Tongue (tissue), 3 donors: ENCODE measurements at places on chromosomes 16 and 17.

DNA sequence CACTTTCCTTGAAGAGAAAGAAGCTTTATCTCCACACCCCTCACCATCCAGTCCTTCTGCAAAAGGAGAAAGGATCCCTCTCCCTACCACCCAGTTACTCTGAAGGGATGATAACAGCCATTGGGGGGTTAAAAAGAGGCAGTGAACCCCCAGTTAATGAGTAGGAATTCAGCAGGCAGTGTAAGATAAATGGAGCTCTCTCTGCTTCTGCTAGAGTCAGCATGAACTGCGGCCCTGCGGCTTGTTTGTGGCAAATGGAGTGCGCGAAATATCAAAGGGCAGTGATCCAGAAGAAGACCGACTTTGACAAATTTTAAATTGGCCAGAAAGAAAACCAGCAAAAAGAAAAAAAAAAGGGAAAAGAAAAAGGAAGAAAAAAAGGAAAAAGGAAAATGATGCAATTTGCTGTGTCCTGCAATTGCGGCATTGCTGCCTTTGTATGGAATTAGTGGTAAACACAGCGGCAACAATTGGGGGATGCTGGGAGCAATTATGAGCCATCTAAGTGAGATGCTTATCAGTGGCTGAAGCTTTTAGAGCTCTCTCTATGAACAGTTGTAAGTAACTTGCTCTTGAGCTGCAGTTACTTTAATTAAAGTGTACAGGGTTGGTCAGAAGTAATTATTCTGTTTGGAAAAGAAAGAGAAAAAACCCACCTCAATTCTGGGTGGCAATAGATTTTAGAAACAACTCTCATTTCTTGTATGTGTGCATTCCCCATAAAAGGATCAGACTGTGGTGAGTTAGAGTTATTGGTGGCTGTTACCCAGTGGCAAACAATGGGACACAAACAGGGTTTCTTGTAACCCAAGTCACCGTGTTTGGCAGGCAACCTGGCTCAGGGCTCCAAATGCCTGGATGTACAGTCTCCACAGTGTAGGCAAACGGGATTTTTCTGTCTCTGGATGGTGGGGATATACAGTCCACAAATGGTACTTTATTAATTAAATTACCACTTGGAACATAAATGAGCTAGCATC is 161.3 kb downstream of the AATF start:
- no peak for DNase-seq

DNA sequence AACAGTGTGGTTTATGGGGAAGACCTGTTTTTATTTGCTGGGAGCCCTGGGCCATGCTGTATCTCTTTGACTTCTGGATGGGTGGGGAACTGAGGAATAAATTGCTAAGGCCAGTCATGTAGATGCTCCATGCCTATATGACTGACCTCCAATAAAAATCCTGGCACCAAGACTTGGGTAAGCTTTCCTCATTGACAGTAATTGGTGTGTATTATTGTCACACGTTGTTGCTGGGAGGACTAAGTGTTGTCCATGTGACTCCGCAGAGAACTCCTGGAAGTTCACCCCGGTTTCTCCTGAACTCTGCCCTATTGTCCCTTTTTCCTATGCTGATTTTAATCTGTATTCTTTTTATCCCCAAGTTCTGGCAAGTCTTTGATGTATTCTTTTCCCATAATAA is 33.4 kb upstream of the USP22 start:
- DNase-seq = no peak

- DNase-seq = no peak
Observed at GRCh38 chr16:82192665-82193064, 22.6 kb upstream of the MPHOSPH6 start.

DNA sequence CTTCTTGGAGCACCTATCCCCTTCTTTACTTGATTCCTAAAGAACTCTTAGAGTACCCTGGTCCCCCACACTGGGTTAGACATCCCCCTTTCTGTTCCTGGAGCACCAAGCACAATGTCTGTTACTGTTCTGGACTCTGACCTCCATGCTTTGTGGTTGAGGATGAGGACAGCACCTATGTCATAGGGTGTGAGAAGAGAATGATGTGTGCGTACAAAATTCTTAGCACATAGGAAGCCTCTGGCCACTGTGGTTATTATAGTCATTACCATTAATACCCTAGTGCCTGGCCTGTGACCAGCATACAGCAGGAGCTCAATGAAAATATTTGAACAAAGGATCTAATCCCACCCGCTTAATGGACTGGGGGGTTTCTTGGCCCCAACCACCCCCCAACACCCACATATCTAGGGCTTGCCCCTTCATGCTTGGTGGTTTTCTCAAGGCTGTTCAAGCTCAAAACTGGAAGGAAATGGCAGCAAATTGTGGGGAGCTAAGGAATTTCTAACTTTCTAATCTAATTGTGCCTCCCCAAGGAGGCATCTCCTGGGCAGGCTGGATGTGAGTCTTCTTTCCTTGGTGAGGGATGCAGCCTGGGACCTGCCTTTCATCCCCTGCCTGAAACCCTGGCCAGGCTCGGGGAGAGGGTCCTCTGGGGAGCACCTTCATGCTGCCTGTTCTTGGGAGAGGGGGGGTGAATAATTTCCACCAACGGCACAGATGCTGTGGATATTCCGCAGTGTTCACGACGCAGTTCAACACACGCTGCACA is 1.5 kb upstream of the CMIP start:
- DNase-seq = no peak

DNA sequence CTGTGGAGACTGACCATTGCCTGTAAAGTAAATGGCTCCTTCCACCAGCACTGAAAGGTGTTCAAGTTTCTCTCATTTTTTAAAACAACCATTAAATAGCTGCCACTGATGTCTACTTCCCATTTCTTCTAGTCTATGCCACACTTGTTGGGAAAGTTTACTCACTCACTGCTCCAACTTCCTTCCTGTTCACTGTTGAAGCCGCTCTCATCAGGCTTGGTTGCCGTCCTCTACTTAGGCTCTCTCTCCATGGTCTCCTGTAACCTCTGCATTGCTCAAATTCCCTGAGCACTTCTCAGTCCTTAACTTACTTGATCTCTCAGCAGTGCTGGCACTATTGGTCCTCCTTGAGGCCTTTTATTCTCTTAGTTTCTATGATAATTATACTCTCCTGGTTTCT is 32.4 kb downstream of the SNX11 start:
- DNase-seq = no peak

DNA sequence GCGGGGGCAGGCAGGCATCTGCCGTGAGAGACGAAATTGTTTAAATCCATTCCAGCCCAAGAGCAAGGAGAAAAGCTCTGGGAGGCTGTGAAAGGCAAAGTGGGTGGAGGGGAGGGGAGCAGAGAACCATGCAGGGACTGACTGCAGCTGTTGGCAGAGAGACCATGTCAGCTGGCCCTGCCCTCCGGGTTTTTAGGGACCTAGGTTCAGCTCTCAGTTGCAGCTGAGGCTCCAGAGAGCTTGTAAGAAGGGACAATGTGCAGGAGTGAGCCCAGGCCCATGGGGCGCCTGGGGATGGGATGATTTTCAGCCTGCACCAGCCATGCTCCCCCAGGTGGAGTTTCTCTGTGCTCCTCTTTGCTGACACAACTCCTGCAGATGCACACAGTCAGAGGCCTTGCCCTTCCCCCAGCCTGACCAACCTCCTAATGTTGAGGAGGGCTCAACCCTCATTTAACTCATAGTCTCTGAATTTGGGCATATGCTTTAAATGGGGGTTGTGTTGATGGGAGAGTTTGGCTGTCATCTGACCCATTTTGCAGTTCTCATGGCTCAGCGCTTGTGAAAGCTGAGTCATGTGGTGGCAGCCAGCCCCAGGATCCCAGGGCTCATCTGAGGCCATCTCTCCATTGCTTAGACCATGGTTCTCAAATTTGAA is 70.9 kb downstream of the PLXDC1 start:
- peak; percentile 83 for DNase-seq

GRCh38 chr17:29622337-29623282 is at the start of gene CORO6:
TSS of gene CORO6 (minus strand) at chr17:29622912. CDS start at chr17:29621421, 1,491 bp downstream.
- DNase-seq = peak; percentile 82

GRCh38 chr16:14193316-14193871 is 122.3 kb downstream of the MRTFB start:
- no peak for DNase-seq

DNA sequence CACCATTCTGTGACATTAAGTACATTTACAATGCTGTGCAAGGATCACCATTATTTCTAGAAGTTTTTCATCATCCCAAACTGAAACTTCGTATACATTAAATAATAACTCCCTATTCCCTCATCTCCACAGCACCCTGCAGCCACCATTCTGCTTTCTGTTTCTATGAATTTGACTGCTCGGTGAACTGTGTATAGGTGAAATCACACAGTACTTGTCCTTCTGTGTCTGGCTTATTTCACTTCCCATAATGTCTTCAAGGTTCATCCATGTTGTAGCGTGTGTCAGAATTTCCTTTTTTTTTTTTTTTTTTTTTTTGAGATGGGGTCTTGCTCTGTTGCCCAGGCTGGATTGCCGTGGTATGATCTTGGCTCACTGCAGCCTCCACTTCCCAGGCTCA is 20.4 kb downstream of the RAP1GAP2 start:
- no peak for DNase-seq

DNA sequence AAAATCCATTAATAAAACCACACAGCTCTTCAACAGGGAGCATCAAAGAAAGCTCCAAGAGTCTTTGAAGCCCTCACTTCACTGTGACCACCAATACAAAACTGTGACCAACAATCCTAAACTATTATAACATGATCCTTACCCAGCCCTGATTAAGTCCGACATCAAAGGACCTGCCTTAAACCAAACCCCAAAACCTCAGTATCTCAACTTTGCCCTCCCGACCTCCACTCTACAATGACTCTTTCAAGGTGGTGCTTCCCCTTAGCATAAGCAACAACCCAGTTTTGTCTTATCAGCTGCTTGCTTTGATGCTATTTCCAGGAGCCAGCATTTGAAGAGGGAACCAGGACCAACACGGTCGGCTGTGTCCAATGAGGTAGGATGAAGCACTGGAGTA is 8.5 kb upstream of the PRSS22 start:
- no peak for DNase-seq

GRCh38 chr17:17749921-17750320 is 68.7 kb downstream of the RAI1 start:
- DNase-seq = peak; percentile 89

GRCh38 chr17:29686993-29687590 is 64.4 kb upstream of the CORO6 start:
- DNase-seq = no peak

- no peak for DNase-seq
Observed at GRCh38 chr17:63015824-63016223, 49.8 kb downstream of the TANC2 start.

DNA sequence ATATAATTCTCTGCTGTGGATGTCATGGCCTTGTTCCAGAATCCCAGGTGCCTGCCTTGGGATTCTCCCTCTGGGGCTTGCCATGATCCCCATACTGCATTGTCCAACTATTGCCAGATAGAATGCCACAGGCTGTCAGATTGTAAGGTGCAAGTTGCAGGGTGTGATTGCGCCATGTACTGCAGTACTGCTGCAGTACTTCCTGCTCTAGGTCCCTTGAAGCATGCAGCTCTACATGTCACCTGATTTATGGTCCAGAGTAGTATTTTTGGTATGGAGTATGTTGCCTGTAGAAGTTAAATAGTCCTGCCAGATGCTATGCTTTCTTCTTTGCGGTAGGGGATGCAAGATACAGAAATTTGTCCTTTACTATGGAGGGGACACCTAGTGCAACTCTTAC is 7.0 kb upstream of the SLFN5 start:
- DNase-seq = no peak

GRCh38 chr17:77418609-77419008 is 277.8 kb downstream of the SEC14L1 start:
- DNase-seq = no peak

DNA sequence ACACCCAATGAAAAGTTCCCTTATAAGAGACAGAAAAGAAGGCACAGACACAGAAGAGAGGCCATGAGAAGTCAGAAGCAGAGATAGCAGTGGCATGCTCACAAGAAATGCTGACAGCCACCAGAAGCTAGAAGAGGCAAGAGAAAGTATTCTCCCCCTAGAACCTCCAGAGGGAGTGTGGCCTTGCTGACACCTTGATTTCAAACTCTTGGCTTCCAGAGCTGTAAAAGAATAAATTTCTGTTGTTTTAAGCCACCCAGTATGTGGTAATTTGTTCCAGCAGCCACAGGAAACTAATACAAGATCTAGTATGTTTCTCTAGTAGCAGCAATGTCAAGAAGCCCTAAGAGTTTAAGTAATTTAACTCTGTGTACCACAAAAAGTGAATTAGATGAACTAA is 87.2 kb upstream of the NOG start:
- no peak for DNase-seq

DNA sequence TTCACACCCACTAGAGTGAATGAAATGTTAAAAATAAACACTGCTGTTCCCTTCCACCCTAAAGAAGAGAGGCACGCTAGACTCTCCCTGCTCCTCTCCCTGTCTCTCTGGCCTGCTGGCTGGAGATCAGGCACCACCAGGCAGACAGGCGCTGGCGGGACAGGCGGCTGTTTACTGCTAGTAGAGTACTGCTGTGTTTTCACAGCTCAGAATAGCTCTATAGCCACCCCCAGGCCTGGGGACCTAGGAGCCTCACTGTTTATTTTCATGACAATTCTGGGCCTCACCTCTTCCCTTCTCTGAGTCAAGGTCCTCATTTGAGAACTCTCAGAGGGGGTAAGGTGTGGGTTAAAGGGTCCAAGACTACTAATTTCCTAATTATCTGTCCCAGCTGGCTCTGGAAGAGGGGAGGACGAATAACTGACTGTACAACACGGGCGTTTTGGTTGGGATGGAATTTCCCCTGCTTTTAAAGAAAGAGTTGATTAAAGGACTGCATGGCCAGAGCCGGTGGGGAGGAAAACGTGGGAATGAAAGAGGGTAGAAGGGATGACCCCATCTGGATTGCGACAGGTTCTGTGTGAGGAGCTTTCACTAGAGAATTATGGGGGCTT is 9.0 kb upstream of the G6PC1 start:
- DNase-seq = peak; percentile 67

GRCh38 chr16:67013233-67013822 is 15.6 kb upstream of the CBFB start:
- peak; percentile 87 for DNase-seq

DNA sequence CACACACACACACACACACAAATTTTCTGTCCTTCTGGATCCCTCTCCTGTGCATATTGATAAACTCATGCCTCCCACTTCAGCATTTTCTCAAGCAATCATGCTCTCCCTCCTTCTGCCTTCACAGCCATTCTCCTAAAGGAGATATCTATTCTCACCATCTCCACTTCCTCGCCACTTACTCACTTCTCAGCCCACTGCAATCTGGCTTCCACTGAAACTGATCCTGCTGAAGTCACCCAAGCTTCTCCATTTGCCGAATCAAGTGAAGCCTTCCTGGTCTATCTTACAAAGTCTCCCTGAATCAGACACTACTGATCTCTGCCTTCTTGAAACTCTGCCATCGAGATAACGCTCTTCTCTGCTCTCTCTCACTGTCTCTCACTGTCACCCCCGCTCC is 54.0 kb upstream of the GNAO1 start:
- DNase-seq = no peak

GRCh38 chr16:22397464-22397863 is 23.0 kb upstream of the CDR2 start:
- DNase-seq = no peak
